Chondrocyte (in vitro differentiated cells): ENCODE measurements at places on chromosomes 16 and 17. TPM values are rescaled to one million over a fixed set of nuclear protein-coding genes. Genes with fewer than 3 reads are reported as not detected.
A peak's percentile ranks its signal among the peaks of the same experiment; 100 is the strongest.

DNA sequence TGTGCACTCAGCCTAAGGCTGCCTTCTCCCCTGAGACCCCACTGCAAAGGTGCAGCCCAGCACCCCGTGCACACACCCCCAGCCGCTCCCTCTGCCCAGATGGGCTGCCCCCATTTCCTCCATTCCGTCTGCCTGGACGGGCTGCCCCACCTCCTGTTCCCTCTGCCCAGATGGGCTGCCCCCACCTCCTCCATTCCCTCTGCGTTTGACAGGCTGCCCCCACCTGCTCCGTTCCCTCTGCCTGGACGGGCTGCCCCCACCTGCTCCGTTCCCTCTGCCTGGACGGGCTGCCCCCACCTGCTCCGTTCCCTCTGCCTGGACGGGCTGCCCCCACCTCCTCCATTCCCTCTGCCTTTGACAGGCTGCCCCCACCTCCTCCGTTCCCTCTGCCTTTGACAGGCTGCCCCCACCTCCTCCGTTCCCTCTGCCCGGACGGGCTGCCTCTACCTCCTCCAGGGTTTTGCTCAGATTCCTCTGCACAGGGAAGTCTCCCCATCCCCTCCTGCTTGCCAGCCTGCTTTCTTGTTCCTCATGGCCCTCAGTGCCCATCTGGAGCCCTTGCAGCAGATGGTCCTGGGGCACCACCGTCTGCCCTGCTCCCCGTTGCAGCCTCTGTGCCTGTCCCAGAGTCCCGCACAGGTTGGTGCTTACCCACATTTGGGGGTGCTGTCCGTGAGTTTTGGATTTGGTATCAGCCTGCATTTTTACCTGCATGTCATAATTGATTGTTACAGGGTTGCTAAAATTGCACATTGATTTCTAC lies 23.4 kb upstream of the IL17C start:
- H3K4me1 ChIP-seq: peaks cover 22% of the 10 kb centered on the region
- peak overlapping the region; percentile 76 for H3K27ac ChIP-seq
- H3K27me3 ChIP-seq: no peaks in the 10 kb centered on the region
- no peak for DNase-seq
- no peak overlapping the region for H3K4me3 ChIP-seq

The DOC2A gene
- total RNA-seq: 0.15 to 0.29 TPM in 2 of 3 replicates, not detected in the other

The PABPN1L gene
- total RNA-seq: not detected in 3 replicates

DNA sequence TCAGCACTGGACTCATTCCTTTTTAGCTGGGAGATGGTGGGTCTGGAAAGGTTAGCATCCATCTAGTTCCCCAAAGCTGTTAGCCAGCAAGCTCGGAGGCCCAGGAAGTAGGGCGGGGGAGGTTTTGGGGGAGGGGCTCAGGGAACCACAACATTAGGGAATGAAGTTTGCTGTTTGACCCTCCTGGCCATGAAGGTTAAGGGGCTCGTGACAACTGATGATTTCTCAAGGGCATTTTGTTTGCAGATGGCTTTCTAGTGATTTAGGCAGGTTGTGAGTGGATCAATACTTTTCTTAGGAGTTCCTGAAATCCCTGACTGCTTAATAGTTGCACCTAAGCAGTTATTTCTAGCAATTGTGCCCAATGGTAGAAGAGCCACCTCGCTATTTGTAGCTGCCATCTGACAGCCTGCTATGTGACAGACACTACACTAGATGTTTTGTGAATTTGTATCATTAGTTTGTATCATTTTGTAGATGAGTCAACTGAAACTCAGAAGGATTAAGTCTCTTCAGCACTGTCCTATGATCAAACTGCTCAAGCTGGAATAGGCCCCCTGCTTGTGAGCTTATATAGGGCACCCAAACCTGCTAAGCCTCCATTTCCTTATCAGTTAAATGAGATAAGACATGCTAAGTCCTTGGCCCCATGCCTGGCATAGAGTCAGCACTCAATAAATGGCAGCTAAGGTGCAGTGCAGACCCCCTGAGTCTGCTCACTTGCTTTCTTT lies 146.4 kb downstream of the IRX3 start:
- H3K4me1 ChIP-seq: peaks cover 13% of the 10 kb centered on the region
- no peaks in the 10 kb centered on the region for H3K27me3 ChIP-seq
- H3K27ac ChIP-seq: no peak overlapping the region
- no peak overlapping the region for H3K4me3 ChIP-seq
- no peaks in the 10 kb centered on the region for H3K36me3 ChIP-seq

DNA sequence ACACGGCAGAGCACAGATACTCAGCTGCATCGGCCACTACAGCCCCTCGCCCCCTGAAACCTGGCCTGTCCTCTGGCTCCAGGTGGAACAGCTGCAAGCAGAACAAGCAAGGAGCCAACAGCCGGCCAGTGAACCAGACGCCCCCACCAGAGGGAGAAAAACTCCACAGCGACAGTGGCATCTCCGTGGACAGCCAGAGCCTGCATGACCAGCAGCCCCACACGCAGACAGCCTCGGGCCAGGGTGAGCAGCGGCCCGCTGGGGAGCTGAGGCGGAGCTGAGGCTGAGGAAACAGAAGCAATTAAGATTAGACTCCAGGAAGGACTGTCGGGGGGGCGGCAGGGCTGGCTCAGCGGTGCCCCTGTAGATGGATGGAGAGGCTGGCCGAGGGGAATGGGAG lies 16.7 kb downstream of the NGFR start:
- no peak for DNase-seq
- no peaks in the 10 kb centered on the region for H3K36me3 ChIP-seq
- no peak overlapping the region for H3K4me3 ChIP-seq

DNA sequence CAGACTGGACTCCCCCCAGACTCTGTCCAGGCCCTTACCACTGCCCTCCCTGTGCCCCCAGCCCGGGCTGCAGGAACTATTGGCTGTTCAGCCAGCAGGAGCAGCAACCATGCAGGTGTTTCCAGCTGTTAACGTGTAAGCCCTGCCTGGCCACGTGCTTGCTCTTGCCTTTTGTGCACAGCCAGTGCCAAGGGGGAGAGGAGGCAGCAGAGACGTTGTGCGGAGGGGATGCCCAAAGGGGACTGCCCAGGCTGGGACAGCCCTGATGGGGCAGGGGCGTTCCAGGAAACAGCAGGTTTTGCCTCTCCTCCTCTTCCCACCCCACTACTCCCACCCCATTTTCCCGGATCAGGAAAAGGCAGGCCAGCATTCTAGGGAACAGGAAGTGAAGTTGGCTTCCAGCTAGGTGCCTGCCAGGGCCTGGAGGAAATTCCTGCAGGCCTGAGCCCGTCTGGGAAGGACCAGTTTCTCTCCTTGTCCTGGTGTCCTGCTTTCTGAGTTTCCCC lies 16.7 kb upstream of the LASP1NB start:
- H3K36me3 ChIP-seq: peaks cover 24% of the 10 kb centered on the region
- H3K27me3 ChIP-seq: no peaks in the 10 kb centered on the region
- H3K4me1 ChIP-seq: peaks cover 37% of the 10 kb centered on the region
- H3K4me3 ChIP-seq: no peak overlapping the region

DNA sequence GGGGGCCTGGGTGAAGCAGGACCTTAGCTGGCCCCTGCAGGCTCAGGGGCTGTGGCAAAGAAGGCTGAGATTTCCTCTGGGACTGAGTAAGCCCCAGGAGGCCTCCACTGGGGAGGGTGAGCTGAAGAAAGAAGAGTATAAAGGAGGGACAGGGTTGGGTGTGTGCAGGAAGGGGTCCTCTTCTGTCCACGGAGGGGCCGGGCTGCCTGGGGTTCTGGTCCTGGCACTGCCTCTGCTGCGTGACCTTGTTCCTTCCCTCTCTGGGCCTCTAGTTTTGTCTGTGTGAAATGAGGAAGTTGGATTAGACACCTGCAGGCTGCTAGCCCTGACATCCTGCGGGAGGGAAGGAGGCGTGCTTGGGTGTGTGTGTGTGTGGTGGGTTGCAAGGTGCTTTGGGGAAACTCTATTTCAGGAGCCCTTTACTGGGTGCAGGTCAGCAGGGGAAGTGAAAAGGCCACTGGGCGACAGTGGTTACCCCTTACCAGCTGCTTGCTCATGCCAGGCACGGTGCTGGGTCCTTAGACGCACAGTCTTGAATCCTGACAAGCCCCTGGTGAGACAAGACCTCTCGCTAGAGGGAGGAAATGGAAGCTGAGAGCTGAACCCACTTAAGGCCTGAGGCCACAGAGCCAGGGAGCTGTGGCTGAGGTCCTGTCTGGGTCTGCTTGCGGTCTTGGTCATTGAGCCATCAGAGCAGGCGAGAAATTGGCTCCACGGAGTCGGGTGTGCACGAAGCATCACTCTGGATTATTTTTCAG lies 60.7 kb downstream of the OR1D5 start:
- H3K4me3 ChIP-seq: no peak overlapping the region
- H3K36me3 ChIP-seq: no peaks in the 10 kb centered on the region
- DNase-seq: peak; percentile 72
- peaks cover 21% of the 10 kb centered on the region for H3K4me1 ChIP-seq
- no peak overlapping the region for H3K27ac ChIP-seq
- H3K27me3 ChIP-seq: no peaks in the 10 kb centered on the region
